ENCODE measurements at places on chromosomes 5 and 9.

GRCh38 chr5:67728326-67728890, 487.1 kb upstream of the PIK3R1 start:
- DNase-seq, result no peak

- no peak for DNase-seq
These were observed 47.6 kb downstream of the KLHL3 start for GRCh38 chr5:137688210-137688840.

- DNase-seq, result no peak
These were observed 60.3 kb downstream of the ARHGEF37 start for GRCh38 chr5:149641600-149641999.

- no peak for DNase-seq
These were observed 5.7 kb downstream of the RCL1 start for GRCh38 chr9:4798281-4799032.

DNA sequence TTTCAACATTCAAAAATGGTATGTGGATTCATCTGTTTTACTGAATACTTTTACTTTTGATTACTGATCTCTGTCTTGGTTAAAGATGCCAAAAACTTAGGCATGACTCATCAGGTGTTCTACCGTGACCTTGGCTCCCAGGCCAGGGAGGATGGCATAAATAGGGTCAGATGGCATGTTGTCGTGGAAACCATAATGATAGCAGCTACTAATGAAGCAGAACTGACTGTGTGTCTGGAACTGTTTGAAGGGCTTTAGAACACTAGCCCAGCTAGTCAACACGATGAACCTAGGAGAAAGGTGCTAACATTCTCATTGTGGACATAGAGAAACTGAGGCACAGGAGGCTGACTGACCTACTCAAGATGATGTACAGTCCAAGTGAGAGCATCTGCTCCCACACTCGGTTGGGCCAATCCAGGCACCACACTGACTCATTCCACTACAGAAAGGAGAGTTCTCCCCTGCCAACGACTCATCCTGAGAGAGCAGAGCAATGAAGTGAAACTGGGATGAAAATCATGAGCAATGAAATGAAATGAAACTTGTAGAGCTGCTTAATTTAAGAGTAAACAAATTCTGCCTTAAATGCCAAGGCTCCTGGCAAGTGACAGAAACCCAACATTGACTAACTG, 116.0 kb downstream of the TENT4A start:
- DNase-seq, result peak; percentile 62

GRCh38 chr9:127961155-127961490, 19.7 kb downstream of the EEIG1 start:
- DNase-seq, result no peak

DNA sequence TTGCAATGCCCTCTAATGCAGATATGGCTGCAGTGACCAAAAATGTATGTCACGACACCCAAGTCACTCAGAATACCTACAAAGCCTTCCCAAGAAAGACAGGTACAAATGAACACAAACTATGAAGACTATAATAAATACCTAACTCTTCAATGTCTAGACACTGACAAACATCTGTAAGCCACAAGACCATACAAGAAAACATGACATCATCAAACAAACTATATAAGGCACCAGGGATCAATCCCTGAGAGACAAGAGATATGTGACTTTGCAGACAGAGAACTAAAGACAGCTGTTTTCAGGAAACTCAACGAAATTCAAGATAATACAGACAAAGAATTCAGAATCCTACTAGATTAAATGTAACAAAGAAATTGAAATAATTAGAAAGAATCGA, 603.7 kb downstream of the CDH9 start:
- no peak for DNase-seq

DNA sequence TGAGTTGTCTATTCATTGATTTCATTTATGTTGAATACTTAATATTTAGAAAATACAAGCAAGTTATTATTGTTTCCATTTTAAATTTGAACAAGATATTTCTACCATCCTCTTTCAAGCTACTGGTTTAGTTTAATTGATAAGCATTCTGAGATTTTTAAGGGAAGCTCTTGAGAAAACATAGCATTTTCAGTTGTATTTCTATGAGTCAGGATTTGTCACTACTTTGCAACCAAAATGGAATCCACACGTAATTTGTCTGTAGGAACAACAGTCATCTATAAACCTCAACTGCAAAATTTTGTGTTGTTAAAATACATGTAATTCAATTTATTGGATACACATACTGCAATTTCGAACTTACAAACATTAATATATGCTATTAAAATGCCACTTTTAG, 74.0 kb downstream of the PRR16 start:
- DNase-seq, result no peak

GRCh38 chr5:56919942-56920662, 10.7 kb downstream of the SETD9 start:
- DNase-seq, result no peak

DNA sequence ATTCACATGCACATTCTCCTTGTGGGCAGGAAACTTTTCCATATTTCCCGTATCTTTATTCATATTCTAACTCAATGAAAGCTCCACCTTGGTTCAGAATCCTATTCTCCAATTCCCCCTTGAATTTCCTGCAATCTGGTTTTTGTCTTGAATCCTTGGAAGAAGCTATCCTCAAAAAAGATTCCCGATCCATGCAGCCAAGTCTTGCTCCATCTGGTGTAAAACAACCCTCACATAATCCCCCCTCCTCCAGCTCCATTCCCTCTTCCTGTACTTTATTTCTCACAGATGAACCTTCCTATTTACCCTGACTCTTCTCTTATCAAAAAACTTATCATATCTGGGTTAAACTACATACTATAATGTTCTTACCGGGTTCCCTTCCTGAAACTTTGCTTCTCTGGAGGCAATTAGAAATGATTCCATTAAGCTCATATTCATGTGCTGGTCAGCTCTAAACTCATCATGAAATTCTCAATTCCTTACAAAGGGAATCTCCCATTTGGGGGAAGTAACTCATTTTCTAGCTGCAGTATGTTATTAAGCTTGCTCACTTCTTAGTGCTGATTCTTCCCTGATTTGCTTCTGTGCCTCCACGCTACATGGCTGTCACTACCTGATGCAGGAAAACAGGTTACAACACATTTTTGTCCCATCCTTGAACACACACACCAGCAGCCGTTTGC, 81.7 kb downstream of the GNAQ start:
- no peak for DNase-seq

GRCh38 chr5:144032375-144032774, 138.1 kb downstream of the YIPF5 start:
- DNase-seq, result no peak

Measured in stimulated activated CD8-positive, alpha-beta memory T cell treated with anti-CD3 and anti-CD28 coated beads, Interleukin-7, amount 100 ng/mL, for 48 hours (primary cell).